NCI-H524 treated with DMSO at 0.1 percent for 48 hours (cell line): ENCODE measurements at places on chromosomes 4 and X.

DNA sequence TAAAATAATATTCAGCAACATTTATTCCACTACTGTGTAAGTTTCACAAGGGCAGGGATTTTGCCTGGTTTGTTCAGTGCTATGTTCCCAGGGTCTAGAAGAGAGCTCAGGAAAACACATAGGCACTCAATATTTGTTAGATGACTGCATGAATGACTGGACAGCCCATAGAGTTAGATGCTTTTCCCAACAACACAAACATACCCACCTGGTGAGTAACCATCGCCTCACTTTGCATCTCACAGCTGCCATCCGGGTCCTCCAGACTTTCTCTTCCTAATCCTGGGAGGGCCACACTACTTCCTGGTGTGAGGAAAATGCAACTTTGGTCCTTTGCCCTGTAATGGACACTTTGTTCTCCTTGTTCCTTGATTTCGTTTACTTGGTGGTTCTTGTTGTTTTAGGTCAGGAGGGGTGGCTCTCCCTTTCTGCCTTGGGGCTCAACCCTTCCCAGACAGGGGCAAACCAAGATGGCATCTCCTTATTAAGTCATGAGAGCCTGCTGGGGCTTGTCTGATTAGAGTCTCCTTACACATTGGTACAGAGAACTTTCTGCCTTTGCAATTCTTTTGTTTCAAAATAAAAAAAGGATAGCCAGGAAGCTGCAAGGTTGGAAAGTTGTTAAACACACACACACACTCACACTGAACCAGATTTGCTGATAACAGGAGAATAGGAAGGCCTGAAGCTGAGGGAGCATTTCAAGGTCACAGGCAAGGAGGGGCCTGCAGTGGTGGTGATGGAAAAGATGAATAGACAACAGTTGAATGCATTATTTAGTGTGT, 190.6 kb downstream of the MID1IP1 start:
- no peak for DNase-seq

DNA sequence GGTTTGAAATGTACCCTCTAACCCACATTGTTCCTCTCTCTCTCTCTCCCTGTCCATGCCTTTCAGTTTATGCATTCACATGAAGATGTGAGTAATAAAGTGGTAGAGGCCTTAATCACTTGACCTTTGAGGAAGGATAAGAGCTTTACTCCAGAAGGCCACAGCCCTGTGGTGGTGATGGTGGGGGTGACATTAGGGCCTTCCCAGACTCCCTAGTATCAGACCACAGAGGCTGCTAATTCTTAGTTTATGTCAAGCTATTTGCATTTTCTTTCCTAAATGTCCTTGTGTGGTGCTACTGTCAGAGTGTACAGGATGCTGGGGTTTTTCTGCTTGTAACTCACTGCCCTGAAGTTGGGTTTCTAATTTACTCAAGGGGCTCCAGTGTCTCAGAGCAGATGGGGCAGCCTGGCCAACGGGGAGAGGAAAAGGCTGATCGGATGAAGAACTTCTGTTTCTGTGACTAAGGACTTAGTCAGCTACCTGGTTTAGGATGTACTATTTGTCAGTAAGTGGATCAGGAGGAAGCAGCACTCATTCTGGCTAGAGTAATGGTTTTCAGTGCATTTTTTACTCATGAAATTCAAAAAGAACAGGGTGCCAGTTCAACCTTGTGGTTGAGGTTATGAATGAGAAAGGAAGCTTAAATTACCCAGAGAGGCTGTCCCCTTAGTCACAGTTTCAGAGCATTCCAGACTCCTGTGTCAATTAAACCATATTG, 509.6 kb upstream of the DIPK2B start:
- no peak for DNase-seq

GRCh38 chr4:52510939-52511565, 148.0 kb downstream of the USP46 start:
- DNase-seq, result no peak

DNA sequence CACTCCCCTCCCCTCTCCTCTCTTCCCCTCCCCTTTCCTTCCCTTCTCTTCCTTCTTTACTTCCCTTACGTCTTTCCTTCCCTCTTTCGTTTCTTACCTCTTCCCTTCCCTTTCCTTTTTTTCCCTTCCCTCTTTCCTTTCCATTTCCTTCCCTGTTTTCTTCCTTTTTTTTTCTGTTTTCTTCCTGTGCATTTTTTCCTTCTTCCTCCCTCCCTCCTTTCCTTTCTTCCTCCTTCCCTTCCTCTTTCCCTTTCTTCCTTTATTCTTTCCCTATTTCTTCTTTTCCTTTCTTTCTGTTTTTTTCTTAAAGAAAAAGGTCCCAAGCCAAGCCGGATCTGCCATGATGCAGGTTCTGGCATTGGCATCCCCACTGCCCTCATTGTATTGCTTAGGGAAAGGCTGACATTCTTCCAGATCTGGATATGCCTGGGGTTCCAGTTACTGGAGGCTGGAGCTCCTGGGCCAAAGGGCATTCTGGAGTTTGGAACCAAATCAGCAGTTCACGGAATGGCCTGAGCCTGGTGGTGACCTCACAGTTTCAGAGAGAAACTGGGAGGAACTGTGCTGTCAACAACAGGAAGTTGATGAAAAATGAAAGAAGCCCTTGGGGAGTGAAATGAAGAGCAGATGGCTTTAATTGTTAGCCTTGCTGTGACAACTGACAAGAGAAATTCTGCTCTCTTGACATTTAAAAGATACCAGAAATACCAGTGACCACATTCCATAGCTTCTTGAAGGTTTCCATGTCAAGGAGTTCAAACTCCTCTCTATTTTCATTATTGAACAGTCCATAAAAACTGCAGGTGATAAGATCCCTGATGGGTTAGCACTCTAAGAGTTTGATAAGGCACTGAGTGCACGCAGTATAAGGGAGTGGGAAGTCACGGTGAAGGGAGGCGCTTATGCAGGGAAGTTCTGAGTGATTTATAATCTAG, 622.1 kb downstream of the SPRY1 start:
- DNase-seq, result no peak

DNA sequence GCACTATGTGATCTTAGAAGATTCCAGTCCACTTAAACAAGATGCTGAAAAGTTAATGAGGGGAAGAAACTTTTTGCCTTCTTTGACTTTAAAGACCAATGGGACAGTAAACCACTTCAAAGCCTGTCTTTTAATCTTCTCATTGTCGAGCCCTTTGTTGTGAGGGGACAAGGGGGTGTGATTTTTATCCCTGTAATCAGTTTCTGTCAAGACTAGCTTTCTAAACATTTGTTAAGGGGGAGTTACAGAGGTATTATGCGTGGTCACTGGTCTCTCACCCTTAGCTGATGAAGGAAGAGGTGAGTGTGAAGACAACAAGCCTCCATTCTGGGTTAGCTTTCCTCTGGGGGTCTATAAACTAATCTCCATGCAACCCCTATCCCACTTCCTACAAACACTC, 409.3 kb downstream of the ARHGAP24 start:
- no peak for DNase-seq

GRCh38 chr4:52106191-52106590, 55.1 kb downstream of the SPATA18 start:
- DNase-seq, result no peak
